ENCODE measurements at places on chromosomes 4 and X.

DNA sequence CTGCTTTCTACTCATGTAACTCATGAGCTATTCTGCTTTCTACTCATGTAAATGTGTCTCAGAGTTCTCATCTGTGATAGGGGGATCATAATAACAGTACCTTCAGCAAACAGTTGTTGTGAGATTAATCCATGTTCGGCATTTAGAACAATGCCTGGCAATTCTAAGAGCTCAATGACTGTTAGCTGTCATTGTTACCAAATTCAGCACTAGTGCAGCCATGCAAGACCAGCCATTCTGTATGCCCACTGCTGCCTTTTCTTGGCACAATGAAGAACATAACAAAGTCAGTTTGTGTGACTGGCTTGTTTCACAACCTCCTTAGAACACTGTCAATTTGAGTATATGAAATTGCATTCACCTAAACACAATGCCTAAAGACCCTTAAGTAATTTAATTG is 163.2 kb downstream of the ANK2 start:
- DNase-seq: no peak

DNA sequence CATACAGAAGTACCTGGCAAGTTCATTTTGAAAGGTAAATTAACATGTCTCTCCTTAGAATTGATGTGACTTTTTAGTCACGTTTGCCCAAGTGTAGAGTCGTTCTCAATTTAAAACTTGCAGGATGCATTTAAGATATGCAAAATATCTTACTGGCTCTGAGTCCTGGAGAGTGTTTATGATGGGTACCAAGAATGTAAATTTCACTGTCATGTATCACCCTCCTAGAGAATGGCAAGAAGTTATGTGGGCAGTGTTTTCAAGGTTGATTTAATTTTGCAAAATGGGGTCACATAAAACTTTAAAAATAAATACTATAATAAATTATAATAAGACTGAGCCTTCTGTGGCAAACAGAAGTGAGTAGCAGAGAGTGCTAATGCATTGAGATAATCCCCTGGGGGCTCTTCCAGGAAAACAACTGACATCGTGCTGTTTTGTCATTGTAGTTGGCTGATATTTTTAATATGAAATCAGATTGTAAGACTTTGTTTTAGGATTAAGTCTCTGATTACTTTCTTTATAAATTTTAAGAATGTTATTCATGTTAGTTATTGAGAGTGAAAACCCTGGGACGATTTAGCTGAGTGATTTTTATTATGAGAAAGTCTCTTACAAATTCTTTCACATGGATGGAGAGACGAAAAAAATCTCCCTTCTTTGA is 103.0 kb downstream of the AFF1 start:
- DNase-seq: no peak

GRCh38 chr4:123248085-123248659 is 148.4 kb upstream of the SPRY1 start:
- DNase-seq: no peak

DNA sequence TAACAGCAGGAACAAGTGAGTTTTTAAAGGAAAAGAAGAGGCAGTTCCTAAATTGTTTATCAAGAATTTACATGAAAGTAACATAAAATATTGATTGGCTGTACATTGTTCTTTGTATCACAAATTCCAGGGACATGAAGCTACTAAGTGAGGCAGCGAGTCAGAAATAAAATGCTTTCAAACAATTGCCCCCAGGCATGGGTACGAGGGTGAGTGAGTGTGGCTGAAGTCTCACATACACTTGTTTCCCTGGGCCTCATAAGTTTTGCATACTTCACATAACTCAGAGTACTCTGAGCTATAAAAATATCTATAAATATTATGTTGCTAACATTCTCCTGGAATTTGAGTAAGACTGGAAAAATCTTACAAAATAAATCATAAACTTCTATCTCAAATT is 511.6 kb upstream of the PRKX start:
- DNase-seq: no peak

DNA sequence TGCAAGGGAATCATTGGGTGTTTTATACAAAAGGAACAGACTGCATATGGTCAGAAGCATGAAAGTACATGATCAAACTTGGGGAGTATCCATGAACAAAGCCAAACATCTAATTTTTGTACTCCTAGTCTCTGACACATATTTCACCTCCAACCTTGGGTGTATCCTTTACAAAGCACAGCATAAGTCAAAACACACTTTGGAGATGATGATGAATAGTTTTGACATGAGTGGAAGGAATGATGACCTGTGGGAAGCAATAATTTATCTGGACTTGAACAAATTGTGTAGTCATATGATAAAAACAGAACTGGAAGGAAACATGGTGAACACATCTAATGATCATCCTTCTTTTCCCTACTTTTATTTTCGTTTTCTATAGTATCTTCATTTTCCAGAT is 108.7 kb upstream of the PLS3 start:
- no peak for DNase-seq

- no peak for DNase-seq
Observed at GRCh38 chrX:50036426-50036825, 114.0 kb downstream of the CLCN5 start.

GRCh38 chr4:69735119-69735518 is 25.3 kb downstream of the SULT1B1 start:
- DNase-seq: no peak

Data from activated effector memory CD4-positive, alpha-beta T cell treated with Interleukin-2 at 50 U/mL for 16 hours (primary cell).